ENCODE measurements at places on chromosomes 3 and 15.

DNA sequence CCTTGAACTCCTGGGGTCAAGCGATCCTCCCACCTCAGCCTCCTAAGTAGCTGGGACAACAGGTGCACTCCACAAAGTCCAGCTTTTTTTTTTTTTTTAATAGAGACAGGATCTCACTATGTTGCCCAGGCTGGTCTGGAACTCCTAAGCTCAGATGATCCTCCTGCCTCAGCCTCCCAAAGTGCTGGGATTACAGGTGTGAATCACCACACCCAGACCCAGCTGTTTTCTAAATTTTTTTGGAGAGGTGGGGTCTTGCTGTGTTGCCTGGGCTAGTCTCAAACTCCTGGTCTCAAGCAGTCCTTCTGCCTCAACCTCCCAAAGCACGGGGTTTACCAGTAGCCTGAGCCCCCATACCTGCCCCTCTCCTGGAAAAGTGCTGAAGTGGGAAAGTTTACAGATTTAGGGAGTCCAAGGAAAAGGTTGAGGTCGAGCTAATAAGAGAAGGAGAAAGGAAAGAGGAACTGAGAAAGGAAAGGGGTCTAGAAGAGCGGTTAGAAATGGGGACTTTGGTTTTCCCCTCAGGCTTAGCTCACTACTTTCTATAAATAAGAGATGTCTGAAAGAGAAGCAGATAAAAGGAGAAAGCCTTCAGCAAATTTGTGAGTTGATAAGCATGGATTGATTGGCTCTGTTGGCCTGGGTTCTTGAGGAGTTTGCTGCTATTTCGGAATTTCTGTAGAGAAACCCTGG is 23.6 kb downstream of the UBE2E1 start:
- no peak for DNase-seq

- DNase-seq = no peak
These were observed 912.6 kb downstream of the ROBO1 start for GRCh38 chr3:78855190-78855589.

- no peak for DNase-seq
These were observed 63.9 kb downstream of the DAPK2 start for GRCh38 chr15:63982381-63982854.

DNA sequence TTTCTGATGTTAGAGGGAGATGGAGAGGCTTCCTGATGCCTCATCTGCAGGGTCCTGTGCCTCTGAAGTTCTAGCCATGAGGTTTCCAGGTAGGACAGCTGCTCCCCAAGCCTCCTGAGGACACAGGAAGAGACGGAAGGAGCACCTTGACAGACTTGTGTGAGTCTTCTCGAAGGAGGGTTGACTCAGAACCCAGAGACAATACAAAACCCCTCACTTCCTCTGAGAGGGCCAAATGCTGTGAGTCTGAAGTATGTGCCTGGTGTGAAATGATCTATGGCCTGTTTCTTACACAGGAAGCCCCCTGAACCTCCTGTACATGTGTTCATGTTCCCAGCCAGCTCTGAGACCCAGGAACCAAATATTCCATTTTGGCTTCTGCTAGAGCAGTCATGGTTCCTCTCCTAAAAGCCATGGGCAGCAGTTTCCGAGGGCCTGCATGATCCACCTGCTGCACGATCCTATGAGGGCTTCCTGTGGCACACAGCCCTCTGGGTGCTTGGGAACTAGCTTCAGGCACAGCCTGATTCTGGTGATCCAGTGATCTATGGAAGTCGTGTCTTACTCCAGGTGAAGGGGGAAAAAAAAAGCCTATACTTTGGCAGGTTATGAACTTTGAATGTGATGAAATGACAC is 62.2 kb downstream of the AAGAB start:
- DNase-seq = no peak

DNA sequence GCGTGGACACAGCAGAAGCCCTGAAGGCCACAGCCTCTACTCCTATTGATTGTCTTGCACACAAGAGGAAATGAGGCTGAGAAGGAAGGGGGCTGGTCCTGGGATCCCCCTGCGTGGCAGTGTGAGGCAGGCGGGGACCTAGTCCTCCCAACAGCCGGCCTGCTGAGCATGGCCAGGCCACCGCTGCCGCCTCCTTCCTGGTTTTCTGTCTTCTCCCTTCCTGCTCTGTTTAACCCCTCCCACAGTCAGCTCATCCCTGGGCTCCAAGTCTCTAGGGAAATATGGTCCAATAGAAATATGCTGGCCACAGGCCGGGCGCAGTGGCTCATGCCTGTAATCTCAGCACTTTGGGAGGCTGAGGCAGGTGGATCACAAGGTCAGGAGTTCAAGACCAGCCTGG is 42.1 kb upstream of the HES1 start:
- no peak for DNase-seq

GRCh38 chr3:126133606-126134005 is 46.8 kb downstream of the ALDH1L1 start:
- DNase-seq = no peak

DNA sequence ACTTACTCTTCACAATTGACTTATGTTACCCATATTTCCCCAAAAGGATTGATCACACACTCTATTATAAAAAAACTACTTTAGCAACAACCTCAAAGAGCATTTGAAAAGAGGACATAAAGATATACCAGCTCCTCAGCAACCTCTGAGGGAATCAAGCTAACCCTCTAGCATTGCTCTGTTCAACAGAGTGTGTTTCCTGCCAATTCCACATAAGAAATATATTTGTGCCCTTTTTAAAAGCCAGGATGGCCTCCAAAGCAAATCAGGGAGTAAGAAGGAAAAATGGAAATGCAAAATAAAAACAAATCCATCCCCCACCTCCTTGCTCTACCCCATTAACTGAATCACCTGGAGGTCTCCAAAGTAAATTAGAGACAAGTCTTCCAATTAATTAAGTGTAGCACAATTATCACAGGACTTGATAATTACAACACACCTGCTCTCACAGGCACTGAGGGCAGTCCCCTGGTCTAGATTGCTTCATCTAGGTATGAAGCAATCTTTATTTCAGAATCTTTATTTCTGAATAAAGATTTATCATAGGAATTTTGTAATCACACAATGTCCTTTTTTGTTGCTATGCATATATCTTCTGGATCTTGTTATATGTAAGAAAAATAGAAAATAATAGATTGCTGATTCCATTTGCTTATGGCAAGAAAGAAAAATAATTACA is 34.8 kb downstream of the GPR176 start:
- DNase-seq = no peak

GRCh38 chr3:88149101-88149508 is 654 bp upstream of the C3orf38 start:
- no peak for DNase-seq

DNA sequence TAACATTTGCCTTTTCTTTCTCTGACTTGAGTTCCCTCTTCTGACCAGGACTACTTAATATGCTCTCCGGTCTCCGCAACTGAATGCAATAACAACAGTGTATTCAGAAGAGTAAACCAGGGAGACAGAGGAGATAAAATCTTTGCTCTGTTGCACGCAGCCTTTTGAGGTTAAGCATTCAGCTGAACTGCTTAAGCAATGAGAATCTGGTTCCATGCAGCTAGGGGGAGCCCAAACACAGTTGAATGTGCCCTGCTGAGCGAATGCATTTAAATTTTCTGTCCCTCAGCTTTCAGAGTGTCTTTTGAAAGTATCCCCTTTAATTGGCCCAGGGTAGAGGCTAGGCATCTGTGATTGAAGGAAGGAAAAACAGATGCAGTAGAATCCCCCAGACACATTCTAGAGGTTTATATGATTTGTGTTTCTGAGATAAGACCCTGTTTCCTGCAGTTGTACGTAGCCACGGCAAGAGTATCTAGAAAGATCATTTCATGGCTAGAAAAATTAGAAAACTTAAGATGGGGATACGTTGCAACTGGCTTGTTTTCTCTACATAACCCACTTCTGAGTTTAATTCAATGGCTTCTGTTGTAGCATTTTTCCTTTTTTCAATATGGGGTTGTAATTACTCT is 309.6 kb downstream of the TUSC7 start:
- no peak for DNase-seq

GRCh38 chr3:150607267-150608065 is 4.3 kb downstream of the SELENOT start:
- DNase-seq = no peak

GRCh38 chr3:54168451-54168850 is 46.1 kb downstream of the CACNA2D3 start:
- DNase-seq = no peak

GRCh38 chr3:29537889-29538609 is 257.2 kb downstream of the RBMS3 start:
- DNase-seq = no peak

GRCh38 chr3:155228676-155229075 is 64.8 kb downstream of the STRIT1 start:
- DNase-seq = no peak

GRCh38 chr15:87549296-87549695 is 707.2 kb downstream of the NTRK3 start:
- no peak for DNase-seq

- no peak for DNase-seq
These were observed 28.0 kb downstream of the TFG start for GRCh38 chr3:100737334-100737733.

- DNase-seq = no peak
These were observed 14.2 kb downstream of the THRB start for GRCh38 chr3:24480497-24480896.

Data from CD4-positive, alpha-beta T cell treated with Interleukin-17A for 4 hours (primary cell).